ENCODE measurements at places on chromosomes 3 and 15.

- no peak for DNase-seq
These were observed 124.7 kb downstream of the PLOD2 start for GRCh38 chr3:146036281-146036680.

DNA sequence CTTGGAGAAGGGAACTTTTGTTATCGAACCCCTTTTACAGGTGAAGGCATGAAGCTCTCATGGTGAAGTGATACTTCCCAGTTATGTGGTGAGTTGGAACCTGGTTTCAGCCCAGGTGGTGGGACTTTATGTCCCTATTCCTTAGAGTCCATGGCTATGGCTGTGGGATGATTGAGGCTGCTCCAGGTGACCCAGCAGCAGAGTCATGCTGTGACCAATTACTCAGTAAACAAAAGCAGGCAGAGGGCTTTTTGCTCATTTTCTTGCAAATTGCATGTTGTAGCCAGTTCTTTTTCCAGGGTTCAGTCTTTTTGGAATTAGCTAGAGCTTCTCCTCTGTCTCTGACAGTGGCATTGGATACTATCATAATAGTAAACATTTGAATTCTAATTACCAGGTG lies 70.7 kb downstream of the CACNA2D3 start:
- DNase-seq, result no peak

DNA sequence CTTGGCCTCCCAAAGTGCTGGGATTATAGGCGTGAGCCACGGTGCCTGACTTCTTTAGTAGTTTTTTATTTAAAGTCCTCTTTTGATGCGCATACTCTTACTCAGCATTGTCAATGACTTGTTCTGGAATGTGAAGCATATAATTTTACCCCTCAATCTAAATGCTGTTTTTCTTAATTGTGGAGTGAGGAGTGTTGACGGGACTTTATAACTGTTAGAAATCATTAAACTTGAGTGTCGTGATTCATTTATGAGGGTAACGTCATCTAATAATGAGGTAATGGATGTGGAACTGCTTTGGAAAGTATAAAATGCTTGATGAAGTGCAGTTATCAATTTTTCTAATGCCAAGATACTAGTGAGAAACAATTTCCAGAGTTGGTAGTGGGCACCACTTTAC lies 48.3 kb downstream of the PLS1 start:
- DNase-seq, result no peak

DNA sequence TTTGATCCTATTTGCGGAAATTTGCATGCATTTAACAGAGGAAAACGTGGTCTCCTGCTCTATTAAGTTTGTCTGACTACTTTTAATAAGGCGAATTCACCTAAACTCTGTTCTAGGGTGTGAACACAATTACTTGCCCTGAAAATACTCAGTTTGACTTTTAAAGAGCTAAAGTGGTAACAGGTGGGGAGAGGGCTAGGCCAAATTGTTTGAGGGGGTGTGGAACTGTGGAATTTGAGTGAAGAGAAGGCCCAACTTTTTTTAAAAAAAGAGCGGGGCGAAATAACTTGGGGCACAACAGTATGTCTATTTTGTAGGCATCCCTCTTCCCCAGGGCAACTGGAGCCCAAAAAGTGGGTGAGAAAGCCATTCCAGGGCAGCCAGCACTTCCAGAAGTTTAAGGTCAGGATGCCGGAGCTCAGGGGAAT lies 580 bp upstream of the FXR1 start:
- DNase-seq, result no peak

DNA sequence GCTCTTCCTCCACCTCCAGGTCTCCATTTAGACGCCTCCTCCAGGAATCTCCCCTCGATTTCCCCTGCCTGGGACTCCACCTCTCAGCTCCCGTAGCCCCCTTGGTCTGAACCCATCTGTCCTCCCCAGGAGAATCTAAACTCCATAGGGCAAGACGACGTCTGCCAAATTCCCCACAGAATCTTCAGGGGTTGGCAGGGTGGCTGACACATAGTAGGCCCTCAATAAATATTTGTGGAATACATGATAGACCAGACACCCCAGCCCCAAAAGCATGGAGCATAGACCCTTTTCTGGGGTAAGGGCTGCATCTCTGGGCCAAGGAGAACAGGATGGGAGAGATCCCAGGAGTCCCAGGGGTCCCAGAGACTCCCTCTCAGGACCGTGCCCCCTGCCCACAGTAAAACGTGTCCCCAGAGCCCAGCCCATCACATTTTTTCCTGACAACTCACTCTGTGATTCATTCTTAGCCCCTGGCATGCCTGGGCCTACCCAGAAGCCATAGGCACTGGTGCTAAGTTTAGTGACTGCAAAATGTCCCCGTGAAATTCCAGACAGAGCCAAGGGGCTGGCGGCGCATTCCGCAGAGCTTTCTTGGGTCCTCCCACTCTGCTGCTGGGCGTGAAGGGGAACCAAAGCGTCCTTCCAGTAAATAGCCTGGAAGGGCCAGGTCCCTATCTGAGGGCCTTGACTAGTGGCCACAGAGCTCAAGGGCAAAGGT lies 78.0 kb upstream of the SLC6A6 start:
- no peak for DNase-seq

GRCh38 chr3:197430502-197430901 lies 125.3 kb downstream of the BDH1 start:
- DNase-seq, result no peak

GRCh38 chr3:111895071-111895470 lies 36.0 kb downstream of the PHLDB2 start:
- no peak for DNase-seq

- no peak for DNase-seq
These were observed 16.8 kb downstream of the ATP13A3 start for GRCh38 chr3:194469977-194470376.

GRCh38 chr3:113712129-113712528 lies 15.7 kb upstream of the USF3 start:
- no peak for DNase-seq

GRCh38 chr3:147371771-147372340 lies 34.5 kb downstream of the ZIC4 start:
- no peak for DNase-seq

DNA sequence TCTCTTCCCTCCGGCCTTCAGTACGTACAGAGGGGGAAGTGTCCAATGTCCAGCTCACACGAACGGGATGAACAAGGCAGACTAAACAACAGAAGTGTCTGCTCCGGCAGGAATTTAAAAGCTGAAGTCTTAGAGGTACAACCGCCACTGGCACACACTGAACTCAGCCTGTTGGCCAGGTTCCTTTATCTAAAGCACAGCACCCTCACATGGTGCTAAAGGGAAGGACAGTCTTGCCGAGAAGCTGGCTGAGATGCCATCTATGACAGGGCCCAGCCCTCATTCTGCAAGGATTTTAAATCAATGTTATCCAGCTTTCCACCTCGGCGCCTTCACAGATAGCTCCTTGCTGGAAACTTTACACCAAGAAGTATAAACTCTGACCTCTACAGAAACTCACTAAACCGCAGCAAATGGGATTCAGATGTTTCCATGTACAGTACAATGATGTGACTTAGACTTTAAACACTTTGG lies 2.8 kb downstream of the ADAMTS17 start:
- DNase-seq, result peak; percentile 31

DNA sequence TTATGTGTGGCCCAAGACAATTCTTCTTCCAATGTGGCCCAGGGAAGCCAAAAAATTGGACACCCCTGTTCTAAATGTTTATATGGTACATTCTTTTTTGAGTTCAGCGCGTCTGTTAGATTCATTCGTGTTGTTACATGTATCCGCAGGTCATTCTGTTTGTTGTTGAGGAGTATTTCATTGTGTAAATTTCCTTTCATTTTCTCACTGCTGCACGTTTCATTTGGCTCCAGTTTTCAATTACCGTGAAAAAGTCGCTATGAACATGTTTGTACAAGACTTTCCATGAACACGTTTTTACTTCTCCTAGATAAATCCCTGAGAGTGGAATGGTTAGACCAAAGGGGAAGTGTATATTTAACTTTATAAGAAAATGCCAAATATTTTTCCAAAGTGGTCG lies 7.5 kb upstream of the OPA1 start:
- DNase-seq, result no peak

DNA sequence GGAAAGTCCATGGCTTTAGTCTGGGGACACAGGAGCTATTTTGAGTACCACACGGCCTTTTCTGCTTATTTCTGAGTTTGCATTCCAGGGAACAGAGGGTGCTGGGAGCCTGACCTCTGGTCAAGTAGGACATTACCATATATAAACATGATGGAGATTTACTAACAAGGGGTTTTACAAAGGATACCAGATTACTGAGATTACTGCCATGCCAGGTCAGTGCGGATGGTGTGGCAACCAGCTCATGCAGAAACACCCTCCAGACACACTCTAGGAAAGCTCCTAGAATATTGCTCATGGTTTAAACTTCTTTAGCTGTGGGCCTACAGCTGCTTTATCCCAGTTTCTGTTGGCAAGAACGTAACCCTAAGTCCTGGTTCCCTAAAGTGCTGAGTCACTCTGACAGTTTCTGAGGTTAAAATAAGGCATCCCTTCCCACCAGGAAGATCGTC lies 54.3 kb upstream of the AGTR1 start:
- DNase-seq, result no peak

GRCh38 chr3:181610973-181611265 lies 100.8 kb upstream of the SOX2 start:
- DNase-seq, result no peak

DNA sequence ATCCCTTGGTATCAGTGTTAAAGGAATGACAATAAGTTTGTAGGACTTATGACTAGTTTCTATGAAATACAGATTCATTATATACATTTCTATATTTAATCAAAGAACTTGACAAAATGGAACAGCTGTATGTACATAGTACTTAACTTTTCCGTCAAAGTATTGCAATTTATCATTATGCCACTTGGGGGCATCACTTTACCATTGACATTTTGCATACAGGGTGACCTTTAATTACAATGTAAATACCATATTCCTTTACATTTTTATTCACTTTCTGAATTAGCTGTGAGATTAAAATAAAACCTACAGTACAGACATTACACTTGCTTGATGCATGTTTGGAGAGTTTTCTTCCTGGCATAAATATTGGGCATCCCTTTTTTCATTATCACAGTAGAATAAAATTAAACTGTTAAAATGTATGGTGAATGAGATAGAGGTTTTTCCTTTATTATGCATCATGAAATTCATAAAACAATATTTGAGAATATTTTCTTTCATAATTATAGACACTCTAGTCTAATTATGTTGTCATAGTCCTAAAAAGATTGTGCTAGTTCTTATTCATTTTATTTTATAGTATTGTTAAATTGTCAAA lies 6.9 kb downstream of the NEK11 start:
- no peak for DNase-seq

DNA sequence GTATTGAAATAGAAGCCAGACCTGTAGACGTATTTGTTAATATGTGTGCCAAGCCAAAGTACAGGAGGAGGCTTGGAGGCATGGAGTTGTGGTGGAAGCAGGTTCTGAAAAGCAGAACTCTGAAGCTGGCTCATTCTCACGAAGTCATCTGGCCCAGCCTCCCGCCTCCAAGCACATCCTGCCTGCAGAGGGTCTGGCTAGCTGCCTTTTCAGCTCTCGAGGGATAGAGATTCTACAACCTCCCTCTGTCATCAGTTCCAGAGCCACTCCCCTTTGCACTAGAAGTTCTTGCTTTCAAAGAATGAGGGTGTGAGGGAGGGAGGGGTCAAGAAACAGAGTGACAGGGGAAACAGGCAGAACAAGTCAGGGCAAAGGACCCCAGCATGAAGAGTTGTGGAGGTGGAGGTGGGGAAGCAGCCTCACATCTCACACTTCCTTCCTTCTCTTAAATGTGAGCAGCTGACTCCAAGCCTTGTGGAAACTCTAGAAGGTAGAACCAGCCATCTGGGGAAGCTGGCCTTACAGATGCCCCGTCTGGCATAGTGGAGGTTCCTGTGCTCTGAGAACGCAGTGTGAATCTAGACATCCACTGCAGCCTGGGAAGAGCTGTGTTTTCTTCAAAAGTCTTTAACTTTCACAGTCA lies 95.3 kb downstream of the SLC49A4 start:
- no peak for DNase-seq

DNA sequence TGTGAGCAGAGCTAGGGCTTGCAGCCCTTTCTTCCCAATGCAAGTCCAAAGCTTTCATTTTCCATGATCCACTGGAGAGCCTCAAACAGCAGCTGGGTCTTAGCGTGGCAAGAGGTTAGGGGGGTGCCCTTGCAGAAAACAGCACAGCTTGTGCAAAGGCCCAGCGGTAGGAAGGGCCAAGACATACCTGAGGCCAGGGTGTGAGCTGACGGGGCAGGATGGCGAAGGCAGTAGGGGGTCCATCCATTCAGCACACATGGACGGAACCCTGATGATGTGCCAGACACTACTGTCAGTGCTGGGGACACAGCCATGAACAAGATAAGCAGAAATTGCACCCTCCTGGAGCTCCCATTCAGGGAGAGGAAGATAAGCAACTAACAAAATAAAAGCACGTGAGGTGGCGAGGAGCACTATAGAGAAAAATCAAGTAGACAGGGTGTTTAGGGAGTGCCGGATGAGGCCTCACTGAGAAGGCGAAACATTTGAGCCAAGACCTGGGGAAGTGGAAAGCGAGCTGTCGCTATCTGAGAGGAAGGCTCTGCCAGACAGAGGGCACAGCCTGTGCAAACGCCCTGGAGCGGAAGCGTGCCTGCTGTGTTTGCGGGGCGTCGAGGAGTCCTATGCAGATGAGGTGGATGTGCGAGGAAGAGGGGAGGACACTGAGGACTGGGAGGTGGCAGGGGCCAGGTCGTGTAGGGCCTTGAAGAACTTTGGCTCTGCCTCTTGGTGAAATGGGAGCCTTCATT lies 43.4 kb downstream of the SLC6A1 start:
- DNase-seq, result no peak

DNA sequence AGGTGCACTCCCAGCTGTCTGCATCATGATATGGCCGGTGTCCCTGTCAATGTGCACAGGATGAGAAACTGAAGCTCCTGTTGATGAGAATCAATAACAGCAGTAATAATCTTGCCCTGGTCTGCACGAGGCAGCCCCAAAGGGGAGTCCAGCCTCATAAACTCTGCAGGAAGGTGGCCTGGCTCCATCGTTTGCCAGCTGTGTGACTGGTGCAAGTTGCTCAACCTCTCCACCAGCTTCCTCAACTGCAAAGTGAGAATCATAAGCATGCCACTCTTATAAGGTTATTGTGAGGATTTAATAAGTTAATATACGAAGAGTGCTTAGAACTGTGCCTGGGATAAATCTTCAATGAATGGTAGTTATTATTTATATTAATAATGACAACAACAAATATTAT lies 203.4 kb upstream of the HES1 start:
- no peak for DNase-seq

DNA sequence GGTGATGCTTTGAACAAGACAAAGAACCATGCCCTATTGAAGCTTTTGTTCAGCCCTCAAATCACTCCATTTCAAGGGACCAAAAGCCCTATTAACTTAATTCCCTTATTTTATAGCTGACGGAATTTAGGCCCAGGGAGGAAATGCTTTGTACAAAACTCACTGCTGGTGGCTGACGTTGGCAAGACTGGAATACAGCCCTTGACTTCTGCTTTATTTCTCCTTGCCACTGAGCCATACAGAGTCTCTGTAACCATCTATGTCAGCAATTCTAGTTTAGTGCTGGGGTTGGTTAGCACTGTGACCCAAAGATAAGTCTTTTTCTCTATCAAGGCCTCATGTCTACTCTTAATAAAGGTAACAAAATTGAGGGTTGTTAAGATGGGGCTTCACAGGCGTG lies 316.1 kb upstream of the TPRG1 start:
- DNase-seq, result no peak

Measured in stimulated activated CD4-positive, alpha-beta T cell treated with anti-CD3 and anti-CD28 coated beads, TNF-alpha, amount 100 ng/mL, for 1 hour (primary cell).